ENCODE measurements at places on chromosomes 2 and 18.

GRCh38 chr2:52821631-52822030 is 946.0 kb upstream of the CHAC2 start:
- no peaks in the 10 kb centered on the region for H3K4me1 ChIP-seq
- H3K36me3 ChIP-seq, result no peaks in the 10 kb centered on the region
- no peak overlapping the region for H3K4me3 ChIP-seq

DNA sequence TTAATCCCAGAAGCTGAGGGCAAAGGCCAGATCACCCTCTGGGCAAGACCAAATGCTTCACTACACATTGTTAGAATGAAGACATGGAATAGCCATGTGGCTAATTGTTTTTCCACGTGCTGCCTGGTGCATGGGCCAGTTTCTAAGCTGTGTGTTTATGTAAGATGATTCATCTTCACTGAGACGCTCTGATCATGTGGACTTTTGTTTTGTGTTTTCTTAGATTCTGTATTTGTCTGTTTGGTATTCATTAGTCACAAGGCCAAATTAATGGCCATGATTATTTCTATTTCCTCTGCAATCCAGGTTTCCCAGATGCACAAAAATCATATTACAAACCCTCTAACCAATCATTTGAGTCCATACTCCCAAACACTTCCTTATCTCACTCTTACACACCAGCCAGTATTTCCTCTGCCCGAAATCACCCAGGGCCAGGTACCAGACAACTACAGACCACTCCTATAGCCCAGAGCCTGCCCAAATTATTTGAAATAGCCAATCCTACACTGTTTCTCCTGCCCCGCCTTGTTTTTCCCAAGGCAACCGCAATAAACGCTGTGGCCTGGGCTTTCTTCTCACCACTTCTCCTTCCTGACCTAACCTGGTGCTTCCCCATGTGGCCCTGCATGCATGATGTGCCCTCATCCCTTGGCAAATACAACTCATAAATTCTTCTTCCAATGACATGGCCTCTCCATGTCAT is 94.2 kb upstream of the SP3 start:
- H3K27ac ChIP-seq, result no peak overlapping the region
- no peak overlapping the region for H3K4me3 ChIP-seq
- no peaks in the 10 kb centered on the region for H3K36me3 ChIP-seq
- H3K27me3 ChIP-seq, result no peaks in the 10 kb centered on the region

DNA sequence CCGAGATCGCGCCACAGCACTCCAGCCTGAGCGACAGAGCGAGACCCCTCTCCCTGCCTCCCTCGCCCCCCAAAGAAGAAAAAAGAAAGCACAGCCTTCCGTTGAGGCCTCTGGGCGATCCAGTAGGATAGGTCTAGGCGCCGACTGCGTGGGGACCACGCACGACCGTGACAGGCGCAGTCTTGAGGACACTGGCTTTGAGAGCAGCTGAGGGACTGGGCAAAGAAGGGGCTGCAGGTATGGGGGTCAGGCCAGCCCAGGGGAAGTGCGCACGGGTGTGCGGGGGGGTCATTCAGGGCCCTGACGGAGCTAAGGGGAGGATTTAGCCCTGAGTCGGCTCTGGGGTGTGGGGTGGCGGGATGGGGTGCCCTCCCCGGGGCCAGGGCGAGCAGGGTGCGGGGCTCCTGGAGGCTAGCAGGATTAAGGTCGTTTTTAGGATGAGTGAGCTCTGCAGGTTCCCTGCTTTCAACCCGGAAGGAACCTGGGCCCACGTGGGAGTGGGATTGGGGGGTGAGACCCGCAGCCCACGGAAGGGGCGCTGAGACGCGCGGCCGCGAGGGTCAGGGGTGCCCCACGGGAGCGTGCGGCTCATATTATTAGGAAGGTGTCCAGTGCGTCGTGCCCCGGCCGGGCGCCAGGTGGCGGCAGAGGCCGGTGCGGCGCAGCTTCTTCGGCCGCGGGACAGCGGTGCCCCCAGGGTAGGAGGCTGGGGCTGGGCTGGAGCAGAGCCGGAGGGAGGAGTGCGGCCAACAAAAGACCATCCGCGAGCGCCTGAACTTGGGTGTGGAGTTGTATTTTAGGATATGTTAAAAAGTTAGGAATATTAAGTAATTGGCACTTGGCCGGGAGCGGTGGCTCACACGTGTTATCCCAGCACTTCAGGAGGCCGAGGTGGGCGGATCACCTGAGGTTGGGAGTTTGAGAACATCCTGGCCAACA is 20.5 kb upstream of the ZNF236 start:
- H3K27me3 ChIP-seq, result no peaks in the 10 kb centered on the region
- H3K36me3 ChIP-seq, result no peaks in the 10 kb centered on the region

DNA sequence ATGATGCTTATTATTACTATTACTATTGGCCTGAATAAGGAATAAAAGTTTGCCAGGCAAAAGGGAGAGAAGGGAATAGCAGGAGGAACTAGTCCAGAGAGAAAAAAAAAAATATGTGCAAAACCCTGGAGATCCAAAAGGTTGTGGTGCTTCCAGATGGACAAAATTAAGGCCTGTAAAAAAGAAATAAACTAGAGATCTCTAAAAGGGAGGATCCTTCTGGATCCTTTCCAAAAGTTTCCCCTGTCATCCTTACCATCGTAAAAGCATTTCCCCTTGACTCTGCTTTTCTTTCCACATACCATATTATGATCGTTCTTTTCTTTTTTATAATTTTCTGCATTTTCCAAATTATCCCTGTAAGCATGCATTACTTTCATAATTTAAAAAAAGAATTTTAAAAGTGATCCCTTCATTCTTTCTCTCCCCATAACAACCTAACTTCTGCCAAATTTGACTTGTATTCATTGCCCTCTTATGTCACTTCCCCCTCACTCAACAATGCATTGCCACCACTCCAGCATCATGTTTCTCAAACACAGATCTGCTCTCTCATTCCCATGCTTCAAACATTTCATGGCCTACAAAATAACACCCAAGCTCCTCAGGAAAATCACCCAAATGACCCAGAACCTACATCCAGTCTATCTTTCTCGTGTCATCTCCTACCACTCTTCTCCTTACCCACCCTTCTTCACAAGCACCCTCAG is 40.3 kb downstream of the RBMS1 start:
- DNase-seq, result no peak
- no peaks in the 10 kb centered on the region for H3K27me3 ChIP-seq
- no peaks in the 10 kb centered on the region for H3K36me3 ChIP-seq
- peaks cover 13% of the 10 kb centered on the region for H3K4me1 ChIP-seq

Data from thoracic aorta (tissue), 2 donors.